ENCODE measurements at places on chromosomes 5 and 9.
A peak's percentile ranks its signal among the peaks of the same experiment; 100 is the strongest.

- H3K4me1 ChIP-seq: no peaks in the 10 kb centered on the region
- DNase-seq: no peak
- no peak overlapping the region for H3K27ac ChIP-seq
Measured at GRCh38 chr5:170028124-170028523, 47.8 kb upstream of the INSYN2B start.

GRCh38 chr5:132003982-132004381 lies 7.5 kb downstream of the ACSL6 start:
- H3K4me1 ChIP-seq: peaks cover 42% of the 10 kb centered on the region
- DNase-seq: no peak
- H3K27me3 ChIP-seq: peaks cover 5% of the 10 kb centered on the region

DNA sequence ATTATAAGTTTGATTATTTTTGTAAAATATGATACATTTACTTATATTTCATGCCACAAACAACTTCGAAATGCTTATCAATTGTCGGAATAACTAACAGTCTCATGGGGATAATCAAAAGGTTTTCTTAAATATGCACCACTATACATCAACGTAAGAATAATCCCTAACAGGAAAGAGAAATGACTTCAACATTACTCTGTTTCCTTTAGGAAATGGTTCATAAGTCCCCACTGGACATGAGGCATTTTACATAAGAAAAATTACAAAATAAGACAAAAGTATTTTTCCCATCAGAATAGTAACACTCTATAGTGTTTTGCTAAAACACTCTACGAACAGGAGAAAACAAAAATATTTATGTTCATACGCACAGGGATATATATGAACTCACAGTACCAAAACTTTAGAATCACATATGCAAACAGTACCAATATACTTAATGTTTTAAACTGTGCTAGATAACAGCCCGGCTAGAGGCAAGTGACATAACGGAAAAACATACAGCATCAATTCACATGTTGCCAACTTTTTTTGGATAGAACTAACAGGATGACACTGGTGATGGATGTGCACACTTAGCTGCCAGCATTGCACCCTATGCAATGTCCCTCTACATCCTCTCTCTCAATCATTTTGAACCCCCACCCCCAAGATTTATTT lies 120.5 kb downstream of the NFIB start:
- no peaks in the 10 kb centered on the region for H3K27me3 ChIP-seq
- H3K4me3 ChIP-seq: no peak overlapping the region
- H3K4me1 ChIP-seq: no peaks in the 10 kb centered on the region

DNA sequence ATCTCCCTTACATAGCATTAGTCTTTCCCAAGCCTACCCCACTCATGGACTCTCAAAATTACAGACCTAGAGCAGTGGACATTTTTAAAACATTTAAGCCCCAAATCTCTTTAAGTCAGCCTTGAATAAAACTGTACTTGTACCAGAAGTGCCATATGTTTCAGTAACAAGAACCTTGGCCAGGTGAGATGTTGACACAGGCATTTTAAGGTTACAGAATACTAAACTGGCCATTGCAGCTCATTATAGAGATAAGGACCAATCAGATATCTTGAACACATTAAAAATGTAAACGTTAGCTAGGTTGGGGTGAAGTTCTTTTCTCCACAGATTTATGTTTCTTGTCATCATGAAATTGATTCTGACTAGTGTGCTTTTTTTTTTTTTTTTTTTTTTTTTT lies 103.8 kb upstream of the MIER3 start:
- no peak overlapping the region for H3K4me3 ChIP-seq
- H3K36me3 ChIP-seq: no peaks in the 10 kb centered on the region
- H3K4me1 ChIP-seq: peaks cover 2% of the 10 kb centered on the region
- no peak for DNase-seq

GRCh38 chr5:61617995-61618525 lies 286.0 kb downstream of the ZSWIM6 start:
- peaks cover 45% of the 10 kb centered on the region for H3K27me3 ChIP-seq
- DNase-seq: no peak
- no peak overlapping the region for H3K4me3 ChIP-seq
- H3K27ac ChIP-seq: no peak overlapping the region

GRCh38 chr5:56610093-56610698 lies 205.2 kb upstream of the MAP3K1 start:
- no peaks in the 10 kb centered on the region for H3K27me3 ChIP-seq
- DNase-seq: no peak
- peaks cover 2% of the 10 kb centered on the region for H3K36me3 ChIP-seq
- H3K4me3 ChIP-seq: peak overlapping the region; percentile 10
- H3K27ac ChIP-seq: peak overlapping the region; percentile 71

- no peak for DNase-seq
- no peak overlapping the region for H3K27ac ChIP-seq
- H3K4me1 ChIP-seq: peaks cover 15% of the 10 kb centered on the region
Measured at GRCh38 chr5:141508798-141509611, 20.1 kb downstream of the PCDHGC5 start.

DNA sequence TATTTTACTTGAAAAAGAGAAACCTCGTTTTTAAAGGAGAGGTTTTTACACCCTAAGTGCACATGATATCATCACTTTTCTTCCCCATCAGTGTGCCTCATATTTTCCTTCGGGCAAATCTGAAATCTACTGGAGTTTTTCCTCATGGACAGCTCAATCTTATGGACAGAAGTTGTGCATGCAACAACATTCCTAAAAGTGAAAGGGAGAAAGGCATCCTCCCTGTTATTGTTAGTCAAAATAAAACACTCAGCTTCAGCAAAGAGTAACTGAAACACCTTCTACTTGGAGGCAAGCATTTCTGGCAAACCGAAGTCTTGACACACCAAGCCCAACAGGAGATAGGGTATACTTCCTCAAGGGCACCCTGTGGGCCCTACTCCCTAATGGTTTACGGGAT lies 217.9 kb downstream of the BNC2 start:
- no peaks in the 10 kb centered on the region for H3K36me3 ChIP-seq
- no peaks in the 10 kb centered on the region for H3K27me3 ChIP-seq
- H3K4me1 ChIP-seq: no peaks in the 10 kb centered on the region
- DNase-seq: no peak
- no peak overlapping the region for H3K4me3 ChIP-seq

DNA sequence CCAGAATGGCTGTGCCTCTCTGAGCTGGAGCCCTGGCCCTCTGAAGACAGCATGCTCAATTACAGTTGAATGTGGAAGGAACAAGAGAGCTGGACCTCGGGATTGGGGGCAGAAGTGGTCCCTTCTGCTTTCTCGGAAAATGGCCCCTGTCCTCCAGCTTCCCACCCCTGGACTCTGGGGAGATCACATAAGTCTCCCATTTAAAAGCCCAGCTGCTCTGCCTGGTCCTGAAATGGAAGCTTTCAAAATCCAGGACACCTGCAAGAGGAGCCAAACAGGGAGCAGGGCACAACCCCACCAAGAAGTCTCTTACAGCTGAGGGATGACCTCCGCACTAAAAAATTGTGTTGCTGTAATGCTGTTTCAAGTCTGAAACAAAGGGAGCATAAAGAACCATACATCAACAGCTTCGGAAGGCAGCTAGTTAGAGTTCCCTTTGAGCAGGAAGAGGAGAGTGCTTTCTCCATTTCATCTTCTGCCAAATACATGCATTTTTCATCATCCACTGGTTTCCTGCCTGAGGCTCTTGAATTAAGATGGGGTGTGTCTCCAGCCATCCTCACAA lies 48.2 kb downstream of the TGFBI start:
- no peak overlapping the region for H3K4me3 ChIP-seq
- H3K27me3 ChIP-seq: peaks cover 45% of the 10 kb centered on the region
- peaks cover 3% of the 10 kb centered on the region for H3K36me3 ChIP-seq
- peaks cover 12% of the 10 kb centered on the region for H3K4me1 ChIP-seq
- no peak for DNase-seq

DNA sequence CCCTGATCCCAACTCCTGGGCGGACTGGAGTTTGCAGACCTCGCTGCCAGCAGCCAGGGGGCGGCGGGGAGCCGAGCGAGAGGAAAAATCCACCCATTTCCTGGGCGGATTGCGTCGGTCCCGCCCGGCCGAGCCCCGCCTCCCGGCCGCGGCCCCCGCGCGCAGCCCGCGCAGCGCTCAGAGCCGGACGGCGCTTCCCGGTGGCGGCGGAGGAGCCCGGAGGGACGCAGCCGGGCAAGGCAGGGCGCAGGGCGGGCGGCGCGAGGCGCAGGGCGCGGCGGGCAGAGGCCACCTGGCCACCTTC lies at the start of gene OLFM1:
TSS of gene OLFM1 (plus strand) at position 180 of the 304 bp plus-strand sequence. CDS start 322 bp downstream, outside the sequence.
- H3K4me1 ChIP-seq: peaks cover 4% of the 10 kb centered on the region
- no peak for DNase-seq
- no peak within 1 kb of the TSS for H3K4me3 ChIP-seq
- H3K27me3 ChIP-seq: peaks cover 51% of the 10 kb centered on the region
- no peak within 1 kb of the TSS for H3K27ac ChIP-seq
- H3K36me3 ChIP-seq: peaks cover 6% of the 10 kb centered on the region

DNA sequence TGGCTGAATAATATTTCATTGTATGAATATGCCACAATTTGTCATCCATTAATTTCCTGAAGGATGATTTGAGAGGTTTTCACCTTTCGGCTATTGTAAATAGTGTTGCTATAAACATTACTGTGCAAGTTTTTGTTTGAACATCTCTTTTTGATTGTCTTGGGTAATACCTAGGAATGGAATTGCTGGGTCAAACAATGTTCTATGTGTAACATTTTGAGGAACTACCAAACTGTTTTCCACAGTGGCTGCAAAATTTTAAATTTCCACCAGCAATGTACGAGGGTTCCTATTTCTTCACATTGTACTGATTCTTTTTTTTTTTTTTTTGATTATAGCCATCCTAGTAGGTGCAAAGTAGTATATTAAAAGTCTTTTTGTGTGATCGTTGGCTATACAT lies 63.8 kb upstream of the ANKH start:
- H3K27ac ChIP-seq: no peak overlapping the region
- no peak overlapping the region for H3K4me3 ChIP-seq
- H3K4me1 ChIP-seq: peaks cover 7% of the 10 kb centered on the region
- peaks cover 11% of the 10 kb centered on the region for H3K27me3 ChIP-seq
- no peaks in the 10 kb centered on the region for H3K36me3 ChIP-seq
- DNase-seq: no peak

Data from T-helper 17 cell (primary cell).